ENCODE measurements at places on chromosomes 5 and 9.

DNA sequence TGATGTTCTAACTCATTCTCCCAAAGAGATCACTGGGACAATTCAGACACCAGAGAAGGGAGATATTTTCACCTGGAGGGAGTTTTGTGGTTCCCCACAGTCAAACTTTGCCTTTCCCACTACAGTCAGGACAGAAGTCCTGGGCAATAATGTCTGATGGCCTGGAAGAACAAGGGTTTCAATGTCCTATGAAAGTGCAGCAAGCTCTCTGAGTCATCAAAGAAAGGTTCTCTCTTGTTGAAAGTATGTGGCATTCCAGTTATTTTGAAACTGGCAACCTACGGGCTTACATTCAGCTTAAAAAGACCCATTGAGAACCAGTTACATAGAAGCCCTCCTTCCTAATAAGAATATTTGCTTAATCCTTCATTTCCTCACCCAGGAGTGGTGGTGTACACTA, 103.9 kb downstream of the INSYN2B start:
- DNase-seq, result no peak

- DNase-seq, result no peak
Observed at GRCh38 chr5:26868504-26868903, 169.9 kb downstream of the CDH9 start.

DNA sequence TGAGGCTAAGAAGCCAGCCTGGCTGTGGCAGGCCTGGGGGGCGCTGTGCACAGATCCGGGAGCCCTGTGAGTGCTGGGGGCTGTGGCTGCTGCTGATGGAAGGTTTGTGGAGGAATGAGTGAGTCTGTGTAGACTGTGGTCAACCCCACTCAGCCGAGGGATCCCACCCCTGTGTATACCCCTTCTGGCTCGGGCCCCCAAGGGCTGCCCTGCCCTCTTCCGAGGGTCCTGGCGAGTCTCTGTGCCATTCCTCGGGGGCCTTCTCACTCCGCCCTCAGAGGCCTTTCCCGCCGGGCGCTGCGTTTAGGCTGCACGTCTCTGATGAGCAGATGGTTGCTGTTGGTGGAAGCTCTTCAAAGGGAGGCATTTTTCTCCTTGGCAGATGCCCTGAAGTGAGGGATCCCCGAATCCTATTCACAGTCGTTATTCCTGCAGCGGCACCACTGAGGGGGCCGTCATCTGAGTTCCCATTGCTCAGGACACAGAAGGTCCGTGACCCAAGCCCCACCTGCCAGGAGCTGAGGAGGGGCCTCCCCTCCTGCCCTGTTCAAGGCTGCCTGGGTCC, 94.1 kb downstream of the RXRA start:
- no peak for DNase-seq

DNA sequence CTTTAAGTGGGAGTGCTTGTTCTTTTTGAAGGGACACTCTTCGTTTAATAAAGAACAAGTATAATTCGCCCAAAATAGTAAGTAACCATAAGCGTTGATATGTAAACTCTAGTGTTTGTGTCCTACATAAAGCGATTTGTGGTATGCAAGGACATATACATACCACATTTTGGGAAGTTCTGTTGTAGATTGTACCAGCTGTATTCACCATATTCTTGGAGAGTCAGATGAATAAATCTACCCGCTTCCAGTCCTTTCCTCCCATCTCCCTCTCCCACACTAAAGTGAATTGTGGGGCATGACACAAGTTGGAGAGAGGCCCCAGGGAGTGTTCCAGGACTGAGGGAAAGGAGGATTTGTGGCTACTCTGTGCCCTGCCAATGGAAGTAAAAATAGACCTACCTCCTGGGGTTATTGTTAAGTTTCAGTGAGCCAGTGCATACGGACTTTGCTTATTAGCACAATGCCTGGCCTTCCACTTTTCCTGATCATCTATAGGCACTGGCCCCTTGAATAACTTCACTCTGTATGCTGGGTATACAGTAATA, 40.6 kb downstream of the ARHGAP26 start:
- DNase-seq, result no peak

DNA sequence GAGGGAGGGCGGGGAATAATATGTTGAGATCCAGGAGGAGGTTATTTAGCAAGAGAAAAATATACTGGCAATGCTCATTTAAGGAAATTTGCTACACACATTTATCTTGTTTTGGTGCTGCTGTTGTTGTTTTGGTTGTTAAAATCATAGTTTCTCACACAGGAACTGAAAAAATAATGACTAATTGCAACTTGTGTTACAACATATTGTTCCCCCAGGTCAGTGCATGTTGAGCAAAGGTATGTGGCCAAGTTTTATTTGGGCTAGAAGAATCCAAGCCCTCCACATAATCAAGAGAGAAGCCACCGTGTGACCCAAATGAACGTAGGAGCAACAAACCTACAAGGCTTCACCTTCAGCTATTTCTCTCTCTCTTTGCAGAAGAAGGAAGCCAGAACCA, 220.3 kb upstream of the DAPK1 start:
- DNase-seq, result no peak

GRCh38 chr5:129099184-129099569, 4.6 kb downstream of the ISOC1 start:
- no peak for DNase-seq

- DNase-seq, result no peak
Observed at GRCh38 chr5:178357121-178357521, 124.5 kb upstream of the PHYKPL start.

All from RWPE2 (cell line).